AG08395 (cell line): ENCODE measurements at places on chromosomes 13 and 19.
A peak's percentile ranks its signal among the peaks of the same experiment; 100 is the strongest.

- DNase-seq, result peak; percentile 94
These were observed 4.3 kb downstream of the CD37 start for GRCh38 chr19:49339301-49340068.

GRCh38 chr13:73055813-73056564, 2.8 kb upstream of the KLF5 start:
- peak; percentile 20 for DNase-seq

DNA sequence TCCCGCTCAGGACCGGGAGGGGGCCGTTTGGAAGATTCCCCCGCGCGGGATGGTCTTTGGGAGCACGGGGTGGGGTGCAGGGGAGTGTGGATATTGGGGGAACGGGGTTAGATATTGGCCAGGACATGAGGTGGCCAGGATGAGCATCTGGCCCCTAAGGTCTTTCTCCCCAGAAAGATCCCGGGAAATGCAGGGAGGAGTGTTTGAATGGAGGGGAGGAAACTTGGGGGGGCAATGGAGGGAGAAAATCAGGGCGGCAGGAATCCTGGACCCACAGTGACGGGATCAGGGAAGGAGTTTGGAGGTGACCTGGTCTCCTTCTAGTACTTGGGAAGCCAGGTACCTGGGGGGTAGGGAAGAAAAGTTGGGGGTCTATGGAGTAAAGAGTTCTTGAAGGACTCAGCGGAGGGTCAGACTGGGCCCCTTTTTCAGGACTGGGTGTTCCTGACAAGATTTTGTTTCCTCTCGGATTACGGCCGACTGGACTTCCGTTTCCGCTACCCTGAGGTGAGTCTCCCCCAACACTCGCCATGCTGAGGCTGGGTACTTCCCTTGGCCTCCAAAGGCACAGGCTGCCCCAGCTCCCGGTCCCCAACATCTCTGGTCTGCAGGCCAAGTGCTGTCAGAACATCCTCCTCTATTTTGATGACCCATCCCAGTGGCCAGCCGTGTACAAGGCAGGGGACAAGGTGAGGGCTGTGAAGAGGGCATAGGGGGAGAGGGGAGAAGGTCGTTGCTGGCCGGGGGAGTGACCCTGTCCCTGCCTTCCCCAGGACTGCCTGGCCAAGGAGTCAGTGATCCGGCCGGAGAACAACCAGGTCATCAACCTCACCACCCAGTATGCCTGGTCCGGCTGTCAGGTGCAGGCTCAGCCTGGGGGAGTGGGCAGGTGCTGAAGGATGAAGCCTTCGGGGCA, 989 bp downstream of the TMEM145 start:
- DNase-seq, result no peak

- peak; percentile 73 for DNase-seq
These were observed 24.3 kb downstream of the COLGALT1 start for GRCh38 chr19:17579661-17580244.

- DNase-seq, result no peak
These were observed 34.3 kb downstream of the RCBTB1 start for GRCh38 chr13:49550942-49551644.

DNA sequence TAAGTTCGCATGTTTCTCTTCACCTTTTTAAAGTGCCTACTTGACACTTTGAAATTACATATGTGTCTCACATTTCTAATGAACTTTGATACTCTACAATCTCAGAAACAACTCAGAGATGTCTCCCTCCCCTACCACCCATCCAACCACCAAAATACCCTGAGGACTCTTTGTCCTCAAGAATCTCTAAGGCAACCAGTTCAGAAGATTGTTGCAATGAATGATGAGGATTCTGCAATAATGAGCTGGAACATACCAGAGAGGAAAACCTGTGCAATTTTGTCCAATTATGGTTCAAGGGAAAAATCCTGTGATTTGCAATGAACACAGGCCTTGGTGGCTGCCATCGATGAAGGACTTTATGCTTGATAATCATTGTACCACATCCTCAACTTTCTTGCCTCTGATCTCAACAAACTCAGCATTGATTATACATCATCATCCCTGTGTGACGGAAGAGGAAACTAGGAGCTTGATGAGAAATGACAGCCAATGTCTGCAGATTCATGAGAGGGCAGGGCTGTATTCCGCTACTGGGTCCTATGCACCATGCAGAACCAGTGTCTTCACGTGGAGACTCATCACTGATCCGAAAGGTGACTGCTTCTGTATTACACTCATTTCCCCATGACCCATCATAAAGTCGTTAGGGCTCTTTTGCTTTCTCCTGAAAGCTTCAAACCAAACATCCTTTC, 1.1 kb downstream of the FPR1 start:
- DNase-seq, result peak; percentile 61

DNA sequence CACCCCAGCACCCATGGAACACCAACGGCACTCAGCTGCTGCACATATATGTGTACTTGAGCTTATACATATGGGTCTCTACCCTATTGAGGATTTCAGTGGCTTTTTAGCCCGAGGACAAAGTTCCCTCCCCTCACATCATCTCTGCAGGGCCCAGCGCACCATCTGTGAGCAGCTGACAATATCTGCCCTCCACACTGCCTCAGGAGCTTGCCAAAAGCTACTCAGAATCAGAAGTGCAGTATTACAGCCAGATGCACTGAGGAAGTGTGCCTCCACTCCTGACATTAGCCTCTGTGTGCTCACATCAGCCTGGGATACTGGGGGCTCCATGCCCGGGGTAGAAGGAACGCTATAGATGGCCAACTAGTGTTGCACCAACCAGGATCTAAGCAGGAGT, 903.9 kb downstream of the UQCRFS1 start:
- no peak for DNase-seq

DNA sequence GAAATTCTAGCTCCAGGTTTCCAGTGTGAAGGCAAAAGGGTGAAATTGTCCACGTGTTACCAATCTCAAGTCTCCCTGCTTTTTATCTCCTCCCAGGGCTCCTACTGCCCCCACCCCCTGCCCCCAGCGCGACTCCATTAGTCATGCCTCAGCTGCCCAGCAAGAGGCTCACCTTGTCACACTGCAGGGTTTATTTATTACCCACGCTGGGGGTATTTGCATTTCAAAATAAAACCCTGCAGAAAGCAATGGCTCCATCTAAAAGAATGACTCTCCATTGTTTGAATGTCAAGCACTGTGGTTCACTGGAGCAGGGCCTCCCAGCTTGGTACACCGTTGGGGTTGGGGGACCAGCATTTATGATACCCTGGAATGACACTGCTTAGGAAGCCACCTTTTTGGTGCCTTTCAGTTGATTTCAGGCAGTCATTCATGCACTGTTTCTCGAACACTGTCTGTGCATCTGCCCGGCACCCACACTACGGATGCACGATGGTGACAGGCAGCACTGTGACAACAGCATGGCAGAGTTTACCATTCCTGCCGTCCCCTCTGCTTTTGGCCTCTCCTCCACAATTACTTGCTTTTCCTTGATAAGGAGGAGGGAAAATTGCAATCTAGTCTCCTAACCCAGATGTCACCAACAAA, 9.9 kb upstream of the POP4 start:
- no peak for DNase-seq

GRCh38 chr13:39419876-39420275, 183.1 kb downstream of the LHFPL6 start:
- no peak for DNase-seq

GRCh38 chr13:66585669-66586203, 644.4 kb downstream of the PCDH9 start:
- no peak for DNase-seq

DNA sequence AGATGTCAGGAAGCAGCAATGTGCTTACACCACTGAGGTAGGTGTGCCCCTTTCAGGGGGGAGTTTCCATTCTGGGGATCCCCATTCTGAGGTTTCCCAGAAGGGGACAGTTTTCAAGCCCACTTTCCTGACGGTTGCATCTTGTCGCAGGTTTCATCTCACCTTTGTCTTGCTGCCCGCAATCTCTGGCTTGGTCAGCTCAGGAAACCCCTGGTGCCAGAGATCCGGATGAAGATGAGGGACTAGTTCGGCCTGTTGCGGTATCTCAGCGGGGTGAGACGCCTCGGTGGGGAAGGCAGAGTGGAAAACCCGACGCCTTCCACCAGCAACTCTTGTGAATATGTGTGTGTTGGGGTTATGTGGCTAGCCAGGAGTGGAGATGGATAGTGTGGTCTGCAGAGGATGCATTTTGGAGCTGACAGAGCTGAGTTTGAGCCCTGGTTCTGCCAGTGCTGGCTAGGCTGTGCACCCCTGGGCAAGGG, 13.1 kb downstream of the TNFSF9 start:
- DNase-seq, result no peak

DNA sequence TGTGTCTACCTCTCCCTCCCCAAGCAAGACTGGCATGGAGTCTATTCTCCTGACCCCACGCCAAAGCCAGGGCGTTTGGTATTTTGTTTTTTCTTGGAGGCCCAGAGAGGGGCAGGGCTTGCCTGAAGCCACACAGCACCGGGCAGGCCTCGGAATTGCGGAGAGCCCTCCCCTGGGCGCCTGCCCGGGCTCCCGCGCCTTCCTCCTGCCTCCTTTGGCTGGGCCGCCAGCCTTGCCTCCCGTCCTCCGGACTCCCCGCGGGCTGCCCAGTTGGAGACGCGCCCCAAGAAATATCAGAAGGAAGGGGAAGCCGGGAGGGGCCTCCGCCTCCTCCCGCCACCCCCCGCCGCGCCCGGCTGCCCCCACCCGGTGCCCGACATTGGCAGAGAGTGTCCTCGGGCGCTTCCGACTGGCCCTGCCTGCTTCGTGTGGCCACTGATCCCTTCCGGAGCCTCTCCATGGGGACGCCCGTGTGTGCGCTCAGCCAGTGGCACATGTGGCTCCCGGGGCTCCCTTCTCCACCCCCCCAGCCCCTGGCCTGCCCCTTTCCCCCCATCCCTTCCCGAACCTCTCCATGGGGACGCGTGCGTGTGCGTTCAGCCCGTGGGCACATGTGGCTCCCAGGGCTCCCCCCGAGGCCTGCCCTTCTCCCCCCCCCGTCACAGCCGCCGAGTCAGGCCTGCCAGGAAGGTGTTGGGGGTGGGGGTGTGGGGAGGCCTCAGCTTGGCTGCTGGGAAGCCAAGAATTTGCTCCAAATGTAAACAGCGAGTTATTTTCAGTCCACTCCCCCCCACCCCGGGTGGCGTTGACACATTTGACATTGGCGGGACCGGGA, 37.3 kb downstream of the NFIC start:
- DNase-seq, result peak; percentile 94

- DNase-seq, result no peak
These were observed 26.2 kb downstream of the SLC25A30 start for GRCh38 chr13:45391926-45392325.

DNA sequence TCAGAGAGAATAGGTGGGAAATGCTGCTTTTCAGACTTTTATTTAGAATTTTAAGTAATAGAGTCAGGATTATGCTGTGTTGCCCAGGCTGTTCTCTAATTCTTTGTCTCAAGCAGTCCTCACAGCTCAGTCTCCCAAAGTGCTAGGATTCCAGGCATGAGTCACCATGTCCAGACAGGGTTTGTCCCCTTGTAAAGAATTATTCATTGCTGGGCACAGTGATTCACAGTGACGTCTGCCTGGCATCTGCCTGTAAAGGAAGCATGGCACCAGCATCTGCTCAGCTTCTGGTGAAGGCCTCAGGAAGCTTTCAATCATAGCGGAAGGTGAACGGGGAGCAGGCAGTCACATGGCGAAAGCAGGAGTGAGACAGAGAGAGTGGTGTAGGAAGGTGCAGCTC, 17.7 kb downstream of the ZNF763 start:
- no peak for DNase-seq

DNA sequence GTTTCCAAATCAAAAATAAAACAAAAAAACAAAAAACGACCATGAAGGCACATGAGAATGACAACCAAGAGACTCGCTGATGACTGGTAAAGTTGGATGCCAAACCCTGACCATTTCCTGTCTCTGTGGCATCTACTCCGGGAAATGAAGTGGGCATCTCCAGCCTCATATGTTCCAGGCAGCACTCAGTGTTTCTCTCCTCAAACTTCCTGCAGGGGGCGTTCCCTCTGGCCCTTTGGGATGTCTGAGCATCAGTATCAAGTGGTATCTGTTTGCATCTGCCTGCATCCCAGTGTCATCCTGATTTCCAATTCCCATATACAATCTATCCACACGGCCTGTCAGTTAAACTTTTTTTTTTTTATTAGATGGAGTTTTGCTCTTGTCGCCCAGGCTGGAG, 9.8 kb upstream of the SIGLEC12 start:
- no peak for DNase-seq

- no peak for DNase-seq
These were observed 149.6 kb downstream of the SIPA1L3 start for GRCh38 chr19:38056646-38057045.

- DNase-seq, result peak; percentile 100
These were observed at the start of the genes MED29 and PAF1 for GRCh38 chr19:39390751-39391437. Gene MED29, plus strand, starts transcription at chr19:39391378. Its CDS starts 45 bp downstream, at chr19:39391423. Gene PAF1, minus strand, starts transcription at chr19:39391106. Its CDS starts 242 bp downstream, at chr19:39390864.
